ENCODE measurements at places on chromosomes 7 and 10.

DNA sequence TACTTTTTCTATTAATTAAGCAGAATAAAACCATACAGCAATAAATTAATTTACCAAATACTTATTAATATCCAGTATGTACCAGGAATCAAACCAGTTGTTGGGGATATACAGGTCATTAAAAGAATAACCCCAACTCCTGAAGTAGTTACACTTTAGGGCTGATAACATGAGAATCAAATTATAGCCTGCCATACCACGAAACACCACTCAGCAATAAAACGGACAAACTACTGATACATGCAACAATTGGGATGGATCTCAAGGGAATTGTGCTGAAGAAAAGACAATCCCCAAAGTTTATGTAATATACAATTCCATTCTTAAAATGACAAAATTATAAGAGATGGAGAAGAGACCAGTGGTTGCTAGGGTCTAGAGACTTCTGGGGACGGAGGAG is 22.7 kb downstream of the MCMBP start:
- DNase-seq: no peak

GRCh38 chr7:585229-585711 is 65.6 kb upstream of the PDGFA start:
- DNase-seq: peak; percentile 64

- DNase-seq: no peak
Measured at GRCh38 chr7:41592794-41593193, 110.1 kb downstream of the INHBA start.

DNA sequence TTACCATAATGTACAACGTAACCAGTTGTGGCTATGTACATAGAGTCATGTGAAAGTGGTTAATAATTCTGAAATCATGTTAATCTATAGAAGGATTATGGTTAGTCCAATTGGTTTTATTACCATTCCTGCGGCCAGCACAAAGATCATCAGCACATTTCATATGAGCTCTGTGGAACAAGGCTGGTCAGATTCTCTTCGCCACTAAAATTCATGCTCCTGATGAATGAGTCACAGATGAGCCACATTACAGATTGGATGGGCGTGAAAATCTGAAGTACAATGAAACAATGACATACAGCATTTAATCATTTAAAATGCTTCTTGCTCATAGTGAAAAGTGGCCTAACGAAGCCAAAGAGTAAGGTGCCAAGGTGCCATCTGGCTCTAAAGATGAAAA is 716.2 kb upstream of the PHF14 start:
- no peak for DNase-seq

- no peak for DNase-seq
Measured at GRCh38 chr7:12785473-12785872, 98.0 kb downstream of the ARL4A start.

DNA sequence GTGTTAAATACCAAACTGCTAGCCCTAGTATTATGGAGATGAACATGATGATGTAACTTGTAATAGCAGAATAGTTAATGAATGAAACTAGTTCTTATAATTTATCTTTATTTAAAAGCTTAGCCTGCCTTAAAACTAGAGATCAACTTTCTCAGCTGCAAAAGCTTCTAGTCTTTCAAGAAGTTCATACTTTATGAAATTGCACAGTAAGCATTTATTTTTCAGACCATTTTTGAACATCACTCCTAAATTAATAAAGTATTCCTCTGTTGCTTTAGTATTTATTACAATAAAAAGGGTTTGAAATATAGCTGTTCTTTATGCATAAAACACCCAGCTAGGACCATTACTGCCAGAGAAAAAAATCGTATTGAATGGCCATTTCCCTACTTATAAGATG is 33.2 kb downstream of the SIRT1 start:
- DNase-seq: no peak

GRCh38 chr10:88957381-88957780 is 4.8 kb upstream of the ACTA2 start:
- DNase-seq: no peak

DNA sequence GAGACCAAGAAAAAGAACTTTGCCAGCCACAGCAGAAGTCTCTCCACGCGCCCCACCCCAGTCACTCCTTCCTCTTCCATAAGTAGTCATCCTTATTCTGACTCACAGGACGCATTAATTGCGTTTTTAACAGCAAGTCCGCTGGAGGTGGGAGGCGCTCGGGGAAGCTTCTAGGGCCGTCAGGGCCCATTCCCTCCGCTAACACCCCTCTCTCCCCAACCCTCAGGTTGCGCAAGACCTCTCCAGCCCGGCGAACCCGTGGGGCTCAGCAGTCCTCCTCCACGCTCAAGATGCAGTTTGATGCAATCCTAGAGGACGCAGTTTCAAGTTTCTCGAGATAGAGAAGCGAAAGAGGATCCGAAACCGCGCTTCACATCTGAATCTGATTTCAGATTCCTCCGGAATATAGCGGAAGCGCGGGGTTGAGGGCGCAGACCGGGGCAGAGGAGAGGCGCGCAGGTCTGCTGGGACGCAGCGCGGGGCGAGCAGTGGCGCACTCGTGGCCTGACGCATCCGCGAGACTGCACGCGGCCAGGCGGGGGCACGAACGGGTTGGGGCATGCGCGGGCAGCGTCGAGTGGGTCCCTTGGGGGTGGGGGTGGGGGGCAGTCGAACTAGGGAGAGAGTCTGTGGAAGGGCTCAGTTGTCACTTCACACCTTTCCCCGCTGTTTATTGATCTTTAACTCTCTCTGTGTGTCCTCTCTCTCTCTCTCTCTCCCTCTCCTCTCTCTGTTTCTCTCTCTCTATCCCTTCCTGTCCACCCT is 37.8 kb upstream of the PSAP start:
- DNase-seq: peak; percentile 46

GRCh38 chr7:106064771-106065574 is 47.1 kb downstream of the SYPL1 start:
- no peak for DNase-seq

- DNase-seq: no peak
Measured at GRCh38 chr10:101838416-101838970, 5.1 kb downstream of the KCNIP2 start.

GRCh38 chr10:80542053-80542452 is 4.4 kb downstream of the SH2D4B start:
- DNase-seq: no peak

DNA sequence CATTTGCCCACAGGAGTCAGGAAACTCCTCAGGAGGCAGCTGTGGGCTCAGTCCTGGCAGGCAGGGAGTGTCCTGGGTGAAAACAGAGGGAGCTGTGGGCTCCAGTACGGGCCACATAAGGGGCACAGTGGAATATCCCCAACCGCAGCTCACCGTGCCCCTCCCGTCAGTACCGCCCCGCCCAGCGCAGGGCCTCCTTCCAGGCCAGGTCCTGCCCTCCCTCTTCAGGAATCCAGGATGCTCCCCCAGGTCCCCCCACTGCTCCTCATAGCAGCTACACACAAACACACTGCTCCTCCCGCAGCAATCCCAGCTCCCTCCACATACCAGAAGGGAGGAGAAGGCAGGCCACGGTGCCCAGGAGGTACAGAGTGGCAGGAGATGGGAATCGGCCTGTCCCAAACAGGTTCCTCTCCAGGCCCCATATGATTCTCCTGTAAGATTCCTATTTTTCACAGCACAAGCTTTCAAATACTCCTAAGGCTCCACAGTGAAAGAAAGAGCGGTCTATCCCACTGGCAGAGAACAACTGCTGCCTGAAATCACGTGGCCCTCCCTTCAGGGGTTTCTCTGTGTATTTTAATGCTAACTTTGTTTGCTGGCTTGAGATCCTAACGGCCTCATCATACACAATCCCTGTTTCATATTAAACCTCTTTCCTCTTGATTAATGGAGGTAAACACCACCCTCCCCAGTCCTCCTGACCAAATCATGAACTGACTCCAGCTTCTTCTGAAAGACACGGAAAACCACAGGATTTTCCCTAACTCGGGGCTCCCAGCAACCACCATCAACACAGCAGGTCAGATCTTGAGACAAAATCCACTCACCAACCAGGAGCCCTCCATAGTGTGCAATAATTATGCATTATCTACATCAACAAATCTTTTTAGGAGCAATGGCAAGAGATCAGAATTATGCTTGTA is 178.7 kb downstream of the TNS3 start:
- DNase-seq: no peak

DNA sequence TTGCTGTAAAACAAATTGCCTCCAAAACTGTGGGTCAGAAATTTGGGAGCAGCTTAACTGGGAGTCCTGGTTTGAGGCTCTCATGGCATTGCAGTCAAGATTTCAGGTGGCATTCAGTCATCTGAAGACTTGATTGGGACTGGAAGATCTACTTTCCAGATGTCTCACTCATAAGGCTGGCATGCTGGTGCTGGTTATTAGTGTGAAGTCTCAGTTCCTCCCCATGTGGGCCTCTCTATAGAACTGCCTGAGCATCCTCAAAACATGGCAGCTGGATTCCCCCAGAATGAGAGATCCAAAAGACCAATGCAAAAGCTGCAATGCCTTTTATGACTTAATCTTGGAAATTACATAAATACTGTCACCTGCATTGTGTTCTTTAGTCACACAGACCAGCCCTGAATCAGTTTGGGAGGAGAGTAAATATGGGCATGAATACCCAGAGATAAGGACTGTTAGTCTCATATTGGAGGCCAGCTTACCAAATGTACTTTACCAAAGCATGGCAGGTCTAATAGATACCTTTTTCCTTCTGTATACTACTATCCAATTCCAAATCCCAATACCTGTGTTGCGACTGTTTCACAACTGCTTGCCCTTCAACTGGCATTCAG is 6.5 kb upstream of the HERPUD2 start:
- DNase-seq: no peak

GRCh38 chr10:128860574-128860973 is 606.5 kb upstream of the MGMT start:
- no peak for DNase-seq

DNA sequence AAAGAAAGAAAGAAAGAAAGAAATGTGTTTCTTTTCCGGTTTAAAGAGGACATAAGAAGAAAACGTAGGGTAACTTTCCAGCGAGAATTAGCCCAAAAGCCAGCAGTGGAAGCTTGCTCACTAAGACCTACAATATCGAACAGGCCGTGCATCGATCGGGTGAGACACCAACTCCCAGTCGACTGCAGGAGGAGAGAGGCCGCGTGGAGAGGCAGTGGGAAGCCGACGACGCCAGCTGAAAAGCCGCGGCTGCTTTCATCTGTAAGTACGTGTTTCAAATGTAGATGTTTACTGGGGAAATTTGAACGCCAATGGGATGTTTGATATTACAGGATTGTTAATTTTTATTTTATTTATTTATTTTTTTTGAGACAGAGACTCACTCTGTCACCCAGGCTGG is 28.6 kb upstream of the GIMAP8 start:
- DNase-seq: no peak

GRCh38 chr10:23779301-23779700 is 340.4 kb downstream of the OTUD1 start:
- no peak for DNase-seq

DNA sequence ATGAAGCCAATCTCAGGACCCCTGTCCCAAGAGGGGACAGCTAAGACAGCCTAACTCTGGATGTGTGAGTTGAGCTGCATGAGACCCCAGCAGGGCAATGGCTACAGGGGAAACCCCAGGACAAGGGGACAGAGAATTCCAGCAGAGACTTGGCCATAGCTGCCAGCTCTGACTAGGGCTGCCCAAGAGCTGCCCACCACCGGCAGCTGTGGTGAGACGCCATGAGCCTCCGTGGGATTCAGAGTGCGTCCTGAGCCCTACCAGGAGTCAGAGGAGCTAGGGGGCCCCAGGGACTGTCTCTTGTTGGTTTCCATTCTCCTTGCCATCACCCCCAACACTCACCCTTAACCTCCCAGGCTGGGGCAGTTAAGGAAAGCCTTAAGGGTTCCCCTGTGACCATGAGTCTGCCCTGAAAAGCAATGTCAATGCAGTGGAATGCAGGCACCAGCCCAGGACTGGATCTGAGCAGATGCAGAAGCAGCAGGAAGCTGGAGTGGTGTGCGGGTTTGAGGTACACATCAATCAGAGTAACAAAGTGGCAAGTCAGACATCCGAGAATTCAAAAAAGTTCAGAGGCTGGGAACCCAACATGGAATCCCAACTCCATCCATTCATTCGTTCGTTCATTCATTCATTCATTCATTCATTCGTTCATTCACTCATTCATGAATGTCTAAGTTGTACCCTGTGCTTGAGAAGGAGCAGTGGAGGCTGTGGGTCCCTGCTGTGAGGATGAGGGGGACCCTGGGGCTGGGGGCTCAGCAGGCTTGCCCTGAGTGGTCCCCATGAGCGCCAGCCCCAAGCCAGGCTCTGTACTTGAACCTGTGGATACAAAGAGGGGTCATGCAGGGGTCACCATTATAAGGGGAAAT is 52.9 kb downstream of the C10orf120 start:
- DNase-seq: no peak

DNA sequence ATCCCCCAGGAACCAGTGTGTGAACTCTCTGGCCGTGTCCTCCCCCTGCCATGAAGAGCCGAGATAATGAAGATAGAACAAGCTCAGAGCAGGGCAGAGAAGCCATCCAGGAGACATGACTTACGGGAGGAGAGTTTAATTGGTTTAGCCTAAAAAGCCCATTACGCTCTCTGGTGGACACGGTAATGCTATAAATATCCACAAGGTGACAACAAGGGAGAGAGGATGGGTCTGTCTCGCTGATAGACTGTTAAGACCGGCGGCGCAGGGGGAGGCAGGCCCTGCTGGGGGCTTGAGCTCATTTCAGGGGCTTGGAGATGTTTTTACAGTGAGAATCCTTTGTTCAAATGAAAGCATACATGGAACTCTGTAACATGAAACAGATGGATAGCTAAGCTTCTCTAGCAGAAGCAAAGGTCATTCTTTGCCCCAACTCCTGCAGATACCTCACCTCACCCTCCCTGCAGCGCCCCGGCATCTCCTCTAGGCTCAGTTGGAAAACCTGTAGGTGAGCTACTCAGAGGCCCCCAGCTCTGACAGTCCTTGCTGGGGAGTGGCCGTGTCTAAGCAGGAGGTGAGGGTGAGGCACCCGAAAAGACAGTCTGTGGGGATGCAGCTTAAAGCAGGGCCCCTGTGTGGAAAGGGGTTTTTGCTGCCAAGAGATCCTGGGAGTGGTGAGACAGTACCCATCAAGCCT is 40.8 kb upstream of the LOXL4 start:
- no peak for DNase-seq

DNA sequence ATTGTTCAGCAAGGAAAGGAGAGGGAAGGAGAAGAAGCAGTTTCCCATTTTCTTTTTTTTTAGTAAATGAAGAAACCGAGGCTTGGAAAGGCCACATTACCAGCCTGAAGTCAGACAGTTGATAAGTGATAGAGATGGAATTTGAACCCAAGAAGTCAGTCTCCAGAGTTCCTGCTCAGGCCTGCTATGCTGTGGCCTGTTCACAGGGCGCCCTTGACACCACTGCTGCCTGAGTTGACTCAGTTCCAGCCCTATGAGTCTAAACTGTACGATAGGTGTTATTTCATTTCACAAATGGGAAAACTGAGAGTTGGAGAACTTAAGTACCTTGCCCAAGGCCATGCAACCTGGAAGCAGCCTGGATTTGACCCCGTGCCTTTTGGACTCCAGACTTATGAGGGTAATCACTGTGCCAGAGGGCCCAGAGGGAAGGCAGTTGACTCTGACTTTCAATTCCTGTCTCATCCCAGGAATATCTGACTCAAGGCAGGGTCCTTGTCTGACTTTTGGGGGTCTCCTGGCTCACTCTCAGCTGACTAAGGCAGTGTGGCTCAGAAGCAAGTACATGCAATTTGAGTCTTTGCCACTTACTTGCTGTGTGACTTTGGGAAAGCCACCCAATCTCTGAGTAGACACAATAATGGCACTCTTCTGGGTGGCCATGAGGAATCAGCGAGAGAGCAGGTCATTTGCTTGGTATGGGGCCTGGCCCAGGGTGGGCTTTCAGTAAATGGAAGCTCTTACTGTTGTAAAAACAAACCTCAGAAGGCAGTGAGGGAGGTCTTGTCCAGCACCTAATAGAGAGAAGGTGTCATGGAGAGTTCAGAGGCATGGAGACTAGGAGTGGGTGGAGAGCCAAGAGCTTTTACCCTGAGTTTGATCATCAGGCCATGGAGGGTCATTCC is 17.9 kb upstream of the RBM20 start:
- no peak for DNase-seq

Data from stimulated activated CD4-positive, alpha-beta T cell treated with anti-CD3 and anti-CD28 coated beads, Interleukin-4, amount 100 ng/mL, for 48 hours (primary cell).